ENCODE measurements at places on chromosomes 12 and 14.
A peak's percentile ranks its signal among the peaks of the same experiment; 100 is the strongest.

DNA sequence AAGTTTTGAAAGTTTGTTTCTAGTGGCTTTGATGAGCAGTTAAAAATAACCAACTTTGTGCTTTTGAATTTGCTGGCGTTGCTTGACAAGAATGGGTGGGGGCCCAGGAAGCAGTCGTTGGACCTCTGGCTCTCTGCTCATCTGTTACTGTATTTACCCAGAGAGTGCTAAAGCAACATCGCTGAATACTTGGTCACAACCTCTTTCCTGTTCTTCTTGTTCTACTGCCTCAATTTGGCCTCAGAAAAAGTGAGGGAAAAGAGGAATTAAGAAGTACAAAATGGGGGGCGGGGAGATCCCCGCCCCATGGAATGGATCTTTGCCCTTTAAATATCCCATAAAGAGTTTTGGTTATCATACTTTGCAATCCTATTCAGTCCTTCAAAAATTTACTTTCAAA lies 221.5 kb upstream of the G2E3 start:
- DNase-seq = no peak

- no peak for DNase-seq
These were observed 3.8 kb downstream of the LIMA1 start for GRCh38 chr12:50279501-50279900.

DNA sequence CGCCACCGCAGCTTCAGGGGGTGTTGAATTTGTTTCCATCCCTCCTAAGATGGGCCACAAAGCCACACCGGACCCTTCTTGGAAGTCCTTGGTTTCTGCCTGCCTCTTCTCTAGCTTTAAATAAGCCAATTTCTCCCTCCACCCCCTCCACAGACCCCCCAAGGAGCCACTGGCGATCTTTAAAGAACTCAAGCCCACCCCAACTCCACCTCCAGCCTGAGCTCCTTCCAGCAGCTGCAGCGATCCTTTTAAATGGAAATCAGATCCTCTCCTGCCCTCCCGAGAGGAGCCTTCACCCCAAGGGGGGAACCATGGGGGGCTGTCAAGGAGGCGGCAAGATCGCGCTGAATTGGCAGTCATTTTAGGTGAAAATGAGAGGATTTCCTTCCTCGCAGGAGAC lies 133.1 kb downstream of the NCOR2 start:
- DNase-seq = no peak

GRCh38 chr12:22377731-22378496 lies 43.4 kb upstream of the ST8SIA1 start:
- DNase-seq = no peak

DNA sequence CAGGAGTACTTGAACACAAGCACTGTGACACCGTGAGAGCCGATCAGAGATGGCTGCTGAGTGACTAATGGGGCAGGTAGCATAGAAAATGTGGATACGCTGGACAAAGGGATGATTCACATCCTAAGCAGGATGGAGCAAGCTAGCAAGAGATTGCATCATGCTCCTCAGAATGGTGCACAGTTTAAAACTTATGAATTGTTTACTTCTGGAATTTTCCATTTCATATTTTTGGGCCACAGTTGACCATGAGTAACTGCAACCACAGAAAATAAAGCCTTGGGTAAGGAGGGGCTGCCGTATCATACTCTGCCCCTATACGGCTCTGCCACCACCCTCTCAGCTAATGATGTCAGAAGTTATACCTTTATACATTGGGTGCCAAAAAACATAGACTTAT lies 23.3 kb upstream of the MARK3 start:
- DNase-seq = no peak

DNA sequence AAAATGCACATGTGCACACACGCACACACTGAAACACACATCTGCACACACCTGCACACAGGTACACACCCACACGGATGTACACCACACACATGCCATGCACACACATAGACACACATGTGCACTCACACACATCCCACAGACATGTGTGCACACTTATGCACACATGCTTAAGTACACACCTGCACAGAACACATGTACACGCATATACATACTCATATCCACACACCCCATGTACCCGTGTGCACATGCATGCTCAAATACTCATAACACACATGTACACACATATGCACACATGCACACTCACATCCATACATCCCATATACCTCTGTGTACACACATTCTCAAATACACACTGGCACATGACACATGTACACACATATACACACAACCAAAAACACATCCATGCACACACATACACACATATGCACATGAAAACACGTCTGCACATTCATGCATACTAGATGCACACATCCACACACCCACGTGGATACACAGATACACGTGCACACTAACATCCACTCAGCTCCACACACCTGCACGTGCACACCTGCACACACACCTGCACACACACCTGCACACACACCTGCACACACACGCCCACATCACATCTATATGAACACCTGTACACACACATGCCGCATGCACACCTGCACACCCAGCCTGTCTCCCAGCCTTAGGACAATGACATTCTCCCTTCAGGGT lies 336.7 kb downstream of the ADGRD1 start:
- DNase-seq = no peak

DNA sequence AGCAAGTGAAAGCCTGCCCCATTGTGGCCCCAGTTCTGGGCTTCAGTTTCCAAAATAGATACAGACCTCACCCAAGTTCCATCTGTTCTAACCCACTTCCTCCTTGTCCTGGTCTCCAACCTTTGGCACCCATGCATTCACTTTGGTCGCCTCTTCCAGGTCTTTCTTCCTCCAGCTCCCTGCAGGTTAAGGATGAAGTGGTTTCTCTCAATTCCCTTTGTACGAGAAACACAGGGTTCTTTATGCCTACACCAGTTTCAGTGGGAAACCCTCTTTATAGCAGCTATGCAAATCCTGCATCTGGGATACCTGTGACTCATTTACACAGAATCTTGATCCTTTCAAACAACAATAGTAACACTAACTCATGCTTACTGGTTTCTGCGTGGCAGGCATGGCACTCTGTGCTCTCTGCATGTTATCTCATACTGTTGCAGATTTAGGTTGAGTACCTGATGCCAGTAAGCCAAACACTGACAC lies 110.6 kb upstream of the AMIGO2 start:
- DNase-seq = no peak

DNA sequence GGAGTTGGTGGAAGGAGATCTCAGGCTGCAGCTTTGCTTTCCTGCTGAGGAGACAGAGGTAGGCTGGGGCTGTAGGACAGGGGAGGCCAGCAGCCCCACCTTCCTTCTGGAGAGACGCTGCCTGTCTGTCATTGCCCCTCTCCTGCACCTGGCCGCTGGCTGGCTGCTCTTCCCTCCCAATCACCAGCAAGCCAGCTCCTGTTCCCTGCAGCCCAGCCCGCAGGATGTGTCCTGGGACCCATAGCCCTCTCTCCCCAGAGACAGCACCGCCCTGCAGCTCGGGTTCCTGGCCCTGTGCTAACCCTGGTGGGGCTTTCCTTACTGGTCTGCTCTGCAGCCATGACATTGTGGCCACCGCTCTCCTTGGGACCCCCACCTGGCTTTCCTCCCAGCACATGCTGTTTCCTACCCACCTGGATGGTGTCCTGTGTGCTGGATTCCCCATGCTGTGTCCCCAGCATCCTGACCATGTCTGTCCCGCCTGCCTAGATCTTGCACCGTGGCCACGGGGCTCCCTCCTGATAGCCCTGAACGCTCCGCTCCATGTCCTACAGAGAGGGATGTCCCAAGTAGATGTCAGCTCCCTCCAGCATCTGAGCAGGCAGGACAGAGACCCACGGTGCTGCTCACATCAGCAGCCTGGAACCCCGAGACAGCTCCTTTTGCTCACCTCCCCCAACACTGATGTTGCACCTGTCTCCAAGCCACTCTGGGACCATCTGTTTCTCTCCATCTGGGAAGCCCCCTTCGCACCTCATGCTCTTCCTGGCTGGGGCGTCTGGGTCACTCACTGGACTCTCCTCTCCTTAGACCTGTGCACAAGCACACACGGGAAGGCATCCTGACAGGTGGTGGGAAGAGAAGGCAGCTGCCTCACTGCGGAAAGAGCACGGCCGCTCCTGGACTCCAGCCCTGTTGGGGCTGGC lies 1.1 kb upstream of the MTA1 start:
- DNase-seq = no peak

- DNase-seq = no peak
These were observed 460.4 kb downstream of the DPF3 start for GRCh38 chr14:72433511-72433910.

GRCh38 chr14:94394581-94395207 lies 6.3 kb upstream of the SERPINA1 start:
- DNase-seq = no peak

DNA sequence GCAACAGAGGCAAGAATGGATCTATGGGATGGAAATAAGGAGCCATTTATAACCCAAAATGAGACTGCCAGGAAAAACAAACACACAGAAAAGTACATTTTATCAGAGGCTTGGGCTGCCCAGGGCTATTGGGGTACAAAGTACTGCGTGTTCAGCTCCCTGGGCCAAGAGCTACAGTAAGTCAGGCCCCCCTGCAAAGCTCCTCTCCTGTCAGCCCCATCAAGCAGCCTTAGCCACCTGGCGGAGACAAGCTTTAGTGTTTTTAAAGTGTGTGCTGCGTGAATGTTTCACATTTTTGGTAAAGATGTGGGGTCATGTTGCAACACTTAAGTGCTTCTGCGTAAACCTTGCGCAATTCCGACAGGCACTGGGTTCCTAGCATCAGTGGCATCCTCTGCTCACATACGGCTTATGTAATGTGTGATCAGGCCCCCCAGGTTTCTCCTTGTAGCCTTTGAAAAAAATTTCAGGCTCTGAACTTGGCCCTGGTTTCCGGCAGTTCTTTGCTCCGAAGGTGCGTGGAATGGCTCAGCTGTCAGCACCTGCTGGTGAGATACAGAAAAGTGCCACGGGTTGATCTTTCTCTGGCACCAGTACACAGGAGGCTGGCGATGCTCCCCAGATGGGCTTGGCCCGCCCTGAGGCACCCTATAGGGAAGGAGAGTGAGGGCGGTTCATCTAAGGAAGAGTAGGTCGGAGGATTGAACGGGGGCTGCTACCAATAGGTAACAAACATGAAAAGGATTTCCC lies 198.7 kb upstream of the EEA1 start:
- DNase-seq = peak; percentile 90

- DNase-seq = no peak
These were observed 18.4 kb downstream of the FAR2 start for GRCh38 chr12:29167445-29167844.
